Activated T-cell treated with anti-CD3 and anti-CD28 coated beads, Interleukin-2, amount 50 U/mL, for 72 hours (primary cell): ENCODE measurements at places on chromosomes 4 and X. TPM values are rescaled to one million over a fixed set of nuclear protein-coding genes. Genes with fewer than 3 reads are reported as not detected.

DNA sequence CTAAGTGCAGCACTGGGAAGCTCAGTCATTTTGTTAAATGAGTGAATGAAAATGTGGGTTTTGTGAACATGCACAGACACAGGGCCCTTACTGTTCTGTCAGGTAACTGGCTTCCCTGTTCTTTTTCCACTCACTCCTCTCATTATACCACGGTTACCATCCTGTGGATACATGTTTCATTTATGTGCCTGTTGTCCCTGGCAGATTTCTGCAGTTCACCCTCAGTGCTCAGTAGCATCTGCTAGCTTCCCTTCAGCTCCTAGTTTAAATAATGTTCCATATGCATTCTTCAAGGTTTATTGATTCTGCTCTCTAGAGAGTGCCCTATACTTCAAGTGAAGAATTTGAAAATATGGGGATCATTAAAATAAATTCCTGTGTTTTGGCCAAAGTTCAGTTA is 1634.3 kb upstream of the ADGRL3 start:
- H3K27ac ChIP-seq = no peak overlapping the region
- no peaks in the 10 kb centered on the region for H3K4me1 ChIP-seq
- no peak overlapping the region for H3K4me3 ChIP-seq

DNA sequence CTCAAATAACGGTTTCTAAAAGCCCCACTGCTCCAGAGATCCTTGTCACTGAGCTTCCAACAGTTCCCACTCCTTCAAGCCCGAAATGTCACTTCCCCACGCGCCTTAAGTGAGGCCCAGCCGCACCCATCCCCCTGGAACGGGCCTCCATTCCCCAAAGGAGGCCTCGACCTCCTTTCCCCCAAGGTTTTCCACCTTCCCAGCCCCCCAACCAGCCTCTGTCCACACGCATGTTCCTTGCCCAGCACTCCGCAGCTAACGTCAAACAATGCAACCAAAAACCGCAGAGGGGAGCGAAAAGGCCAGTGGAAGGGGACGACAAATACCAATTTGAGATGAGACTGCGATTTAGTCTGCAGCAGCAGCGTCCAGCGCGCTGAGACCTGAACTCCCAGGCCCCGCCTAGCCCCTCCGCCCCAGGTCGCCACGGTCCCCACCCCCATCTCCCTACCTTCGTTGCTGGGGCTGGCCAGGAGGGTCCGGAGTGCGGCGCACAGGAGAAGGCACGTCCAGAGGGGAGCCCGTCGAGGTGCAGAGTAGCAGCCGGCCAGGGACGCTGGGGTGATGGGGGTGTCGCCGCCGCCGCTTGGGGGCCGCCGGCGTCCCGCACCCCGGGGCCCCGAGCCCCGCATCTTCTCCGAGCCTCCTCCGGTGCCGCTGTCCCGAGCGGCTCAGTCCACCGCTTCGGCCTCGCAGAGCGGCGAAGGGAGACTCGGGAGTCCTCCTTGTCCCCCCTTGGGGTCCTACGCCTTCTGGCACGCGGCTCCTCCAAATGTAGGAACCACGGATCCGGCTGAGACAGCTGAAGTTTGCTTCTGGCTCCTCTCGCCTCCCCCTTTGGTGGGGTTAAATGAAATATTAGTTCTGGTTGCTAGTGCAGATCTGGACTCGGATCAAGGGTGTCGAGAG is 924 bp downstream of the EPHA5 start:
- peaks cover 10% of the 10 kb centered on the region for H3K36me3 ChIP-seq
- DNase-seq = no peak
- H3K27me3 ChIP-seq = peaks cover 57% of the 10 kb centered on the region
- no peak overlapping the region for H3K27ac ChIP-seq

DNA sequence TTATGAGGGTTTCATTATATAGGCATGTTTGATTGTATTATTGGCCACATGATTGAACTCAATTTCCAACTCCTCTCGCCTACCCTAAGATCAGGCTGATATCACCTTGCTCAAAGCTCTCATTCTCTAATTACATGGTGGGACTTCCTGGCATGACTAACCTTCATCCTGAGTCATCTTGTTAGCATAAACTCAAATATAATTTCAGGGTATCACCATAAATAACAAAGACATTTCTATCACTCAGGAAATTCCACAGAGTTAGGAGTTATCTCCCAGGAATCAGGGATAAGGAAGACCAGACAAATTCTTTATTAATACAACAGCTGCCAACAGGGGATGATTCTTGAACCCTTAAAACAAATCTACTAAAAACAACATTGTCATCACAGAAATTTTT is 90.7 kb downstream of the NDST3 start:
- no peak for DNase-seq
- no peaks in the 10 kb centered on the region for H3K36me3 ChIP-seq
- no peaks in the 10 kb centered on the region for H3K4me1 ChIP-seq
- H3K4me3 ChIP-seq = no peak overlapping the region
- H3K27me3 ChIP-seq = no peaks in the 10 kb centered on the region

- H3K4me3 ChIP-seq = no peak overlapping the region
- H3K27me3 ChIP-seq = no peaks in the 10 kb centered on the region
- DNase-seq = no peak
- no peaks in the 10 kb centered on the region for H3K4me1 ChIP-seq
- H3K27ac ChIP-seq = no peak overlapping the region
- no peaks in the 10 kb centered on the region for H3K36me3 ChIP-seq
These were observed 392.3 kb upstream of the GALNT7 start for GRCh38 chr4:172776203-172776861.

DNA sequence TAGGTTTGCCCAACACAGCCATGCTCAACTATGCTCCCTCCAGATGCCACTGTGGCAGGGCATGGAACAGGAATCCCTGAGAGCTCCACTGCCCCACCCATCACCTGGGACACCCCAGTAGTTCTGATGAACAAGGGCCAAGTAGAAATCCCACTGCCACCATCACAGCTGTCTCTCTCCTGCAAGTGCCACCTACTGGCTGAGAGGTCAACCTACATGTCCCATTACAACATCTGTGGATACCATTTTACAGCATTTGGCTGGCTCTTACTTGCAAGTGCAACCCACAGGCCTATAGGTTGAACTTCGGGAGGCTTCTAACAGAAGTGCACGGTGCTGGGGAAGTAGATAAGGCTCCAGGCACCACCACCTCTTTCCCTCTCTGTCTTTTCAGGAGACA is 142.5 kb downstream of the CXXC4 start:
- no peak overlapping the region for H3K27ac ChIP-seq
- H3K4me3 ChIP-seq = no peak overlapping the region
- H3K4me1 ChIP-seq = no peaks in the 10 kb centered on the region
- no peak for DNase-seq

GRCh38 chr4:176288020-176288419 is 19.0 kb upstream of the ASB5 start:
- H3K4me1 ChIP-seq = no peaks in the 10 kb centered on the region
- H3K27ac ChIP-seq = no peak overlapping the region
- H3K4me3 ChIP-seq = no peak overlapping the region

DCAF4L1 gene
- total RNA-seq = 0.24 TPM

DNA sequence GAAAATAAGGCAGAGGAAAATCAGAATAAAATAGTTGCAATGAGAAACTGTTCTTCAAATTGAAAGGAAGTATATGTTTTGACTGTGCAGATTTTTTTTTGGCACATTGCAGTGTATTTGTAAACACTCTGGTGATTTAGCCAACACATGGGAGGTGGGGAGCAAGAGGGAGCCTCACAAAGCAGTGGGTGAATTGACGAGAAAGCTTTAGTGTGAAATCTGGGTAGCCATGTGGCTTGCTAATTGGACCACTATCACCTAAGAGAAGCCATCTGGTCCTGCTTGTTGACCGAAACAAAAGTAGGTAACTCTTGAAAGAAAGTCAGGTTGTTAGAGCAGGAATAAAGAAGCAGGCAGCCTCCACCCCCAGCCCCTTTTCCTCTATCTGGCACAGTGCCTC is 10.4 kb downstream of the CLCN5 start:
- H3K27ac ChIP-seq = no peak overlapping the region
- no peak for DNase-seq
- no peak overlapping the region for H3K4me3 ChIP-seq

DNA sequence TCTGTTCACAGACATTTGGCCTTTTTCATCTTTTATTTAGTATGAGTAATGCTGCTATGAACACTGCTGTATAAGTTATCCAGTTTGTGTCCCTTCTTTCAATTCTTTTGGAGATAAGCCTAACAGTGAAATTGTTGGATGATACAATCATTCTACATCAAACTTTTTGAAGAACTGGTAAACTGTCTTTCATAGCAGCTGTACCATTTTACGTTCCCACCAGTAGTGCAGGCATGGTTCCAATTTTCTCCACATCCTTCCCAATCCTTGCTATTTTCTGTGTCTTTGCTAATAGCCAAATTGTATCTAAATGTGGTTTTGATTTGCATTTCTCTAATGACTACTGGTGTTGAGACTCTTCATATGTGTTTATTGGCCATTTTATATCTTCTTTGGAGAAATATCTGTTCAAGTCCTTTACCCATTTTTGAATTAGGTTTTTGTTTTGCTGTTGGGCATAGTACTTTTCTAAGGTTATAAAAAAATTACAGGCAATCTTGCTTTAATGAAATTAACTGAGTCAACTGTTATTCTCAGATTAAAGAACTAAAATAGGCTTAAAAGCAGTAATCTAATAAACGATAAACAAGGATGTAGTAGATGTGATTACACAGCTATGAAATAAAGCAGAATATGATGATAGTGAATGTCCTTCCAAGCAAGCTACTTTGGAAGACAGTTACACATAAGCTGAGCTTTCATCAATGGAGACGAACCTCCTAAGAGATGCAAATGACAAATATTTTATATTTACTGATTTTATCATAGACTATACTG is 57.2 kb downstream of the FBXW7 start:
- no peak overlapping the region for H3K4me3 ChIP-seq
- no peak overlapping the region for H3K27ac ChIP-seq
- no peak for DNase-seq
- no peaks in the 10 kb centered on the region for H3K27me3 ChIP-seq
- peaks cover 6% of the 10 kb centered on the region for H3K36me3 ChIP-seq
- H3K4me1 ChIP-seq = peaks cover 16% of the 10 kb centered on the region

DNA sequence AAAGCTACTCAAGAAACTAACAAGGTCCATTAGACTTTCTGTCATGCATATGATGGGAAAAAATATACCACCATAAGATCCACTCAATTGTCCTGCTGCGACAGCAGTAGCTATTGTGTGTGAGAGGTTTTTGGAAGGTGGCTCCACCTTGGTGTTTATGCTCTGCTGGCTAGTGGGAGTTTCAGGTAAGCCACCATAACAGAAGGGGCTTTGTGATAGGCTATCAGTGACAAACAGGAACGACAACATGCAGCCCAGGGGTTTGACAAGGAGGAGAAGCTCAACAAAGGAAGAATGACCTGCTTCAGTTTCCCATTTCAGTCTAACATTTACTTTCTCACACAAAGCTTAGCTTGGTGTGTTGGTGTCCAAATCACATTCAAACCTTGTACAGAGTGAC is 182.6 kb downstream of the ATOH1 start:
- H3K27me3 ChIP-seq = no peaks in the 10 kb centered on the region
- H3K36me3 ChIP-seq = no peaks in the 10 kb centered on the region
- H3K27ac ChIP-seq = no peak overlapping the region
- no peak for DNase-seq
- H3K4me3 ChIP-seq = no peak overlapping the region

DNA sequence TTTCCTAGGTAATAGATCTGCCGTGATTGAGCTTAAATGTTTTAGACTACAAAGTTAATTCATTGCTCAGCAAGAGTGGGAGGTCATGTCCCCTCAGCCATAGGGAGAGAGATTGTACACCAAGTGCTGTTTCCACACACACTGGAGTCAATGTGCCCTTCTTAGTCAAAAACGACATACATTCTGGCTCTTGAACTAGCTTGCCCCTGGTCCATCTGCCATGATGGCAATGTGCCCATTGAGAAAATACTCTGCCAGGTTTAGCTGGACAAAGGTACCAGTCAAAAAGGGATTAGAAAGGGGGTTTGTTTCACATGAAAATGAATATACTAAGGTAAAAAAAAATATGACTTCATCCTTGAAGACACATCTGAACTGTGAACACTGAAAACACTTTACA is 377.1 kb upstream of the ADGRL3 start:
- no peak for DNase-seq
- no peaks in the 10 kb centered on the region for H3K4me1 ChIP-seq
- H3K36me3 ChIP-seq = no peaks in the 10 kb centered on the region
- no peaks in the 10 kb centered on the region for H3K27me3 ChIP-seq

GRCh38 chr4:34187056-34187455 is 2057.3 kb downstream of the ARAP2 start:
- H3K36me3 ChIP-seq = no peaks in the 10 kb centered on the region
- H3K27me3 ChIP-seq = no peaks in the 10 kb centered on the region
- no peak overlapping the region for H3K27ac ChIP-seq
- no peak overlapping the region for H3K4me3 ChIP-seq
- no peaks in the 10 kb centered on the region for H3K4me1 ChIP-seq

- peaks cover 5% of the 10 kb centered on the region for H3K36me3 ChIP-seq
- peak within 1 kb of the TSS; percentile 86 for H3K27ac ChIP-seq
- peak within 1 kb of the TSS; percentile 81 for H3K4me3 ChIP-seq
- H3K27me3 ChIP-seq = peaks cover 34% of the 10 kb centered on the region
These were observed at the start of gene TCEAL3 for GRCh38 chrX:103607364-103608305. Gene TCEAL3, plus strand, starts transcription at chrX:103607963. Its CDS starts 1,102 bp downstream, at chrX:103609065.

NSG1 gene
- total RNA-seq = 1.0 TPM

PNMA6F gene
- total RNA-seq = not detected

DNA sequence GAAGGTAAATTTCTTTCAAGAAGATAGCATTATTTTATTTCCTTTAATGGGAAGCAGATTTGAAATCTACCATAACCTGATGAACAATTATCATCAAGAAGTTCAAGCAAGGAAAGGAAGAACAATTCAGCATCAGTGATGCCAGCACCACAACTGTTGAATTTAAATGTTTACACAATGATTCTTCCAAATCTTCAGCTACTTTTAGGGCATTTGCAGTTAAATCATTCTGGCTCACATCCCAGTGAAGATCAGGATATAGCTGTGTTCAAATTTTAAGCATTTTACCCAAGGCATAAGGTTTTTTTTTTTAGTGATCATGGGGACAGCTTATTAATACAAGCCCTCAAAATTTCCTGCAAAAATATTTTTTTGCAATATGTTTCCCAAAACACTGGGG is 112.9 kb downstream of the SHISA3 start:
- H3K4me1 ChIP-seq = no peaks in the 10 kb centered on the region
- no peak overlapping the region for H3K4me3 ChIP-seq
- DNase-seq = no peak
- H3K36me3 ChIP-seq = no peaks in the 10 kb centered on the region

PCYT1B gene
- 0.12 TPM for total RNA-seq

DNA sequence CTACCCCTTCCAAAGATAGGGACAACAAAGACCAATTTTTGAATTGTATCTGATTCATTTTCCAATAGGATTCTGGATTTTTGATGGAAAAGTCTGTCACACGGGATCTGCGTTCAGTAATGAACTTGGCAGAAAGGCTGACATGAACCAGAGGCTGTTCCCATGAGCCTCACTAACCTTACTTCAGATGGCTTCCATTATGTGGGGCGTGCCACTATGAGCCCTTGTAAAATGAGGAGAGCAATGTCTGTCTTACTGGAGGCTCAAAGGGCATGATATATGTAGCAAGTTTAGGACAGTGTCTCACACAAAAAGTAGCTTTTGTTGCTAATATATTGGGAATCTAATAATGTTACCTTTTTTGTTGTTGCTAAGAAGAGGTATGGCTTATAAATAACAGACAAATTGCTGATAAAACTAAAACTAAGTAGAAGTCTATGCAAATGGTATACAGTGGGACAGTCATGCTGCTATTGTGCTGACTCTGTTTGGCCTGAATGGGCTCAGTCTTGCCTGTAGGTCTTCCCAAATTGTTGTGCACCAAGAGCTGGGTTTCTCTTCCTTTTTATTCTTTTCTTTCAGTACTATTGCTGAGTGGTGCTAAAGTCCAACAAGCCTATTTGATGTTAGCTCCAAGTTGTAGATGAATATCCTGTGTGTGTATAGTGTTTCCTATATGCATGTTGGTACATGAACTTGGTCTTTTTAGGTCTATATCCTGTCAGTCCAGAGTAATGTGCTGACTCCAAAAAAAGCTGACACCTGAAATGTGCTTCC is 132.1 kb downstream of the SPRY1 start:
- H3K36me3 ChIP-seq = peaks cover 3% of the 10 kb centered on the region
- no peaks in the 10 kb centered on the region for H3K27me3 ChIP-seq
- no peak overlapping the region for H3K27ac ChIP-seq

PROM1 gene
- 1.6 TPM for total RNA-seq
